ENCODE measurements at places on chromosomes 16 and 17.

DNA sequence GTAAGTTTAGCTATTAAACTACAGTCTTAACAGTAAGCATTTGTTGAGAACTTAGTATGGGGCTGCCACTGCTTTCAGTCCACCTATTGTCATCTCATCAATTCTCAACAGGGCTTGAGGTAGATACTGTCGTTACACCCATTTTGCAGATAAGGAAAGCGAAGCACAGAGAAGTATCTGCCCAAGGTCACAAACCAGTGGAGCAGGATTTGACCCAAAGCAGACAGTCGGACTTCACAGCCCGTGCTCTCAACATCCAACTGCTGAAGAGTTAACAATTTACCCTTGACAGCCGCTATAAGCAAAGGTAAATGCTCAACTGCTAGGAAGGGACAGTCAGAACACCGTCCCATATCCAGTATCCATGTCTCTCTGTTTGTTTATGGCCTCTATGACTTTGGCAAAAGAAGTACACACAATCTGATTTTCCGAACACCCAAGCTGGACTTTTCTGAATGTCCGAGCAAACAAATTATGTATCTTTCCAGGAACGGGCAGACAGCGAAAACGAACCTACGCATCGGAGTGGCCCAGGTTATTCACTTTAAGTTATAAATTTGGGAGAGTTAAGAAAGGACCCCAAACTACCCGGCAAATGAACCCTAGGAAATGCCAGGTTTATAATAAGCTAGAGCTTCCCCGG lies 1.2 kb downstream of the SIAH1 start:
- DNase-seq: peak; percentile 34

DNA sequence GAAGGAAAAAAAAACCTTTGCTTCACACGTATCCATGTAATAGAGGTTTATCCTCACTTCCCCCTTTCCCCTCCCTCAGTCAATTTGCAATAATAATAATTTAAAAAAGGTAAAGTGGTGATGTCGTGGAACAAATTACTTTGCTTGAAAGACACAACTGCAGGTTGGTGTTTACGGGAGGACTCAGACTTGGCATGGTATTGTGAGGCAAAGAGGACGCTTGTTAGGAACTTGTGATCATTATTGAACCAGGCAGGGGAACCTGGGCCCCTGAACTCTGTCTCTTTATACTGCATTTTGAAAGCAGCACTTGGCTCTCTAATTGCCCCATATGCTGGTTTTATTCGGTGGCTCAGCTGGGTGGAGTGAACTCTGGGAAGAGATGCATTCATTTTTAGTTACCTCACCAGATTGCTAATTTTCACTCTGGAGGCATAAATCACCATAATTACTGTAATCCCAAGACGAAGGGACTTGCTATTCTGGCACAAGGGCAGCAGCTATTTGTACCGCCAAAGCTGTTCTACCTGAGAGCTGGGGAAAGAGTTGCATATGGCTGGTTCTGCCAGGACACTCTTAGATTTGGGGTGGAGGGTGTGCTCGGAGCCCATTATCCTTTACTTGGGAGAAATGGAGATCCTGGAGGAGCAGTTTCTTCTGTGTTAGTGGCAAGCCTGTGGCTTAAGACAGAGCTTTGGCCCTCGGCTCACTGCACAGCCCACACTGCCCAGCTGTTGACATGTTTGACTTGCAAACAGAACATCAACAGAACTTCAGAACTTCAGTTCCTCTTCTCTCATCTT lies 5.7 kb upstream of the DHX8 start:
- no peak for DNase-seq

DNA sequence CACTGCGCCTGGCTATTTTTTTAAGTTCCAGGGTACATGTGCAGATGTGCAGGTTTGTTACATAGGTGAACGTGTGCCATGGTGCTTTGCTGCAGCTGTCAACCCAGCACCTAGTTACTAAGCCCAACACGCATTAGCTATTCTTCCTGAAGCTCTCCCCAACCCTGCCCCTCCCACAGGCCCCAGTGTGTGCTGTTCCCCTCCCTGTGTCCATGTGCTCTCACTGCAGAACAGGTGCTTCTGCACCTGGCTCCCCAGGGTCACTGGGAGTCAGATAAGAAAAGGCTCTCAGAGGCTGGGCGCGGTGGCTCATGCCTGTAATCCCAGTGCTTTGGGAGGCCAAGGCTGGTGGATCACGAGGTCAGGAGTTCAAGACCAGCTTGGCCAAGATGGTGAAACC lies 6.2 kb downstream of the HASPIN start:
- DNase-seq: no peak

GRCh38 chr17:17822189-17822588 lies 14.6 kb downstream of the SREBF1 start:
- no peak for DNase-seq

DNA sequence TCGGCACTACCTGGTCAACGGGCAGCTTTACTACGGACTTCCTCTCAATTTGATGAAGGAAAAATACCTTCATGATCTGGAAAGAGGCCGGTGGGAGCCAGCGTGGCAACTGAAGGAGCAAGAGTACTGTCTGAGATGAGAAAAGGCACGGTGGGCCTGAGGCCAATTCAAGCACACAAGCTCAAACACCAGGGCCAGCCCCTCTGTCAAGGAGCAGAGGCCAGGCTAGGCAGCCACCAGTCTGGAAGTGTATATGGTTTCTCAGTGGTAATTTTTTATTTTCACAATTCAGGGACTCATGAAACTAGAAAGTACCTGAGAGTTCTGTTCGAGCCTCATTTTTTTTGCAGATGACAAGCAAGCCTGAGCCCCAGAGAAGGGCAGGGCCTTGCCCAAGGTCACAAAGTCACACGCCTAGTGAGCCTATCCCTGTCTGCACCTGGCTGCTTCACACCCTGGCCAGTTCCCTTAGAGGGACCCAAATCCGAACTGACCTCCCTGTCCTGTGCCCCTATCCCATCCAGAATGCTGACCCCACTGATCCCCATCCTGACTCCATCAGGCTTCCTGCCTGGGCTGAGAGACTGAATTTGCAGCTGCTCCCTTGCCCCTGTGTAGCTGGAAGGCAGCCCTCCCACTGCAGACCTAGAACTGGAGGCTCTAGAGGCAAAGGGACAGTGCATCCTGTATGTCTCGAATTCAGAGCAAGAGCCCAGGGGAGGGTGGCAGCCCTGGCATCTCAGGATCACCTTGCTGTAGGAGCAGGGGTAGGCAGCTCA lies 4.8 kb upstream of the TBX2 start:
- DNase-seq: no peak

GRCh38 chr17:74402048-74402447 lies 29.8 kb upstream of the GPRC5C start:
- DNase-seq: no peak

- DNase-seq: no peak
Observed at GRCh38 chr17:3691617-3692067, 4.3 kb downstream of the P2RX5 start.

- DNase-seq: no peak
Observed at GRCh38 chr16:28258567-28258966, 33.8 kb upstream of the SBK1 start.

- no peak for DNase-seq
Observed at GRCh38 chr17:65527857-65528591, 33.4 kb downstream of the AXIN2 start.

DNA sequence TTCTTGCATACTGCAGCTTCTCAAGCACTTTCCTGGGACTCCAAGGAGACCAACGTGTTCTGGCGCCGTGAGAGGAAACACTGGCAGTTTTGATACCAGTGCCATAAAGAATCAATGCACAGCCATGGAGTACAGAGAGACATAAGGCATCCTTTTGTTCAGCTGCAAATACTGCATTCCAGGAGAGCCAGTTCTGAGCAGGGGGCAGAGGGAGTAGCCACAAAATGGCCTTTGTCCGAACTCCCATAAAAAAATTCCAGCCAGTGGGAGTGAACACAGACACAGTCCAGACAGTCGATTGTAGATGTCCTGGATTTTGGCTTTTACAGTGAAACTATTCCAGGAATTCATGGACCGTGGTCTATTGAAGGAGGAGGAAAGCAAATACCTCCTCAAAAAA lies 36.2 kb upstream of the TEKT3 start:
- no peak for DNase-seq

- no peak for DNase-seq
Observed at GRCh38 chr17:969811-970355, 9.7 kb downstream of the NXN start.

GRCh38 chr17:6066183-6066948 lies 3.8 kb upstream of the WSCD1 start:
- no peak for DNase-seq

DNA sequence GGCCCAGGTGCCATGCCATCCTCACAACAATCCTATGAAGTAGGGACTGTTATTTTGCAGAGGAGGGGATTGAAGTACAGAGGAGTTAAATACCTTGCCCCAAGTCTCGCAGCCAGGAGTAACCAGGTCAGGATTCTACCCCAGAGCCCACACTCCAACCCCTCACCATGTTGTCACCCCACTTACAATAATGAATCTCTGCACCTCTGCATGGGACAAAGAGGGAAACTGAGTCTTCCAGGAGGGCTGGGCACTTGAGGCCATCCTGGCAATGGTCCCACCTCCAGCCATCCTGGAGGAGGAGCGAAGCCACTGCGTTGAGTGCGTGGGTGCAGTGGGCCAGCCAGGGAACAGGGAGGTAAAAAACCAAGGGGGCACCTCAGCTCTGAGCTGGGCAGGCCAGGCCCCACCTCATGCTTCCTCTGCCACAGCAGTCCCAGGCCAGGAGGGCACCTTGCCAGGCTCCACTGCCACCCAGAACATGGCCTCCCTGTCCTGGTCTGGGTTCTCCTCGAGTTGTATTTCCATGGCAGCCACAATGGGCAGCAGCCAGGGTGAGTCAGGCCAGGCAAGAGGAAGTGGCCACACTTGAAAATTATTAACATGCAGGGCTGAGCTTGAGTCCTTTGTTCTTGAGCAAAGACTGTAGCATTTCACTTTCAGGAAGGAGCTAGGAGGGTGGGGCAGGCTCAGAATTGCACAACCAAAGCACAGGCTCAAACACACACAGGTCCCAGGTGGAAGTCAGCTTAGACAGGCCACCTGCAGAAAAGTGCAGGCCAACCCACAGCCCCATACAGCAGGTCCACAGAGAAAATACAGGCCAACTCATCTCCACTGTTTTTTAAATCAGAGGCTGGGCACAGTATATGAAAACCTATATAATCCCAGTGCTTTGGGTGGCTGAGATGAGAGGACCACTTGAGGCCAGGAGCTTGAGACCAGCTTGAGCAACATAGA lies 52.1 kb downstream of the CUEDC1 start:
- DNase-seq: peak; percentile 83

GRCh38 chr17:62804822-62805221 lies 3.3 kb downstream of the MARCHF10 start:
- no peak for DNase-seq

DNA sequence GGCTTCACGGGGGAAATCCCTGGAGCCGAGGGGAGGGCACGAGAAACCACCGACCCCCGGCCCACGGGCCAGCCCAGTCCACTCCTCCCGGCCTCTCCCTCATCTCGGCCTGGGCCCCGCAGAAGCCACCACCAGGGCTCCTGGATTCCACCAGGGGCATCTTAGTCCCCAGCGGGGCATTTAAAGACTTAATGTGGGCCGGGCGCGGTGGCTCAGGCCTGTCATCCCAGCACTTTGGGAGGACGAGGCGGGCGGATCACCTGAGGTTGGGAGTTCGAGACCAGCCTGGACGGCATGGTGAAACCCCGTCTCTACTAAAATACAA lies 24.1 kb upstream of the ABR start:
- no peak for DNase-seq

GRCh38 chr16:31274831-31275816 lies 15.3 kb downstream of the ITGAM start:
- no peak for DNase-seq

DNA sequence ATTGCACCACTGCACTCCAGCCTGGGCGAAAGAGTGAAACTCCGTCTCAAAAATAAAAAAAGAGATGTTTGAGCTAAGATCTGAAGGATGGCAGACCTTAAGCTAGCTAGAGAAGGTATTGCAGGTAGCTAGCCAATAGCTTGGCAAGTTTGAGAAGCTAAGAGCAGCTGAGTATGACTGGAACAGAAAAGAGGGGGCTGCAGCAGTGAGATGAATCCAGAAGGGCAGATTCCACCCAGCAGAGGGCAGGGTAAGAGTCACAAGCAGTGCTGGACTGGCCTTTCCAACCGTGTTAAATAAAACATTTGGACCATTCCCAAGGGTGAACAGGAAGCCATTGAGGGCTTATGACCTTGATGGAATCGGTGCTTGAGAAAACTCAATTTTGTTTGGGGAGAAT lies 5.7 kb upstream of the PHAF1 start:
- DNase-seq: no peak

DNA sequence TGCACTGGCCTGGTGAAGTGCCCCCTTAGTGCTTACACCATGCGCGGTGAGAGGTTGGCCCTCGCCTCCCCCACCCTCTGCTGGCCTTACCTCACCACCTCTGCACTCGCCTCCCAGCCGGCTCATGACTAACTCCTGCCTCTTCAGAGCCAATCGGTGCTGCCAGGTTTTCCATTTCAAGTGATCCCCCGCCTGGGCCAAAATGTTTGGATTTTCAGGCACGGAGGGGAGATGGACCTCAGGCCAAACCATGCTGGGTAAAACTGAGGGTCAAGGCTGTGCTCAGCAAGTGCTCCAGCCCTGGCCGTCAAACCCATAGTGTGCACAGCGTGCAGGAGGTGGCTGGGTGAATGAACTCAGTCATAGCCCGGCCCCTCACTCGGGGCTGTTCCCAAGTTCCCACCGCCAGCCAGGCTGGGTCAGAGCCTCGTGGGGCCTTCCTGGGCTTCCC lies 175.4 kb downstream of the SEC14L1 start:
- no peak for DNase-seq

GRCh38 chr17:9790889-9791876 lies at the start of gene DHRS7C:
DHRS7C (minus strand) TSS chr17:9791592; CDS start chr17:9791284, 308 bp downstream.
- no peak for DNase-seq

DNA sequence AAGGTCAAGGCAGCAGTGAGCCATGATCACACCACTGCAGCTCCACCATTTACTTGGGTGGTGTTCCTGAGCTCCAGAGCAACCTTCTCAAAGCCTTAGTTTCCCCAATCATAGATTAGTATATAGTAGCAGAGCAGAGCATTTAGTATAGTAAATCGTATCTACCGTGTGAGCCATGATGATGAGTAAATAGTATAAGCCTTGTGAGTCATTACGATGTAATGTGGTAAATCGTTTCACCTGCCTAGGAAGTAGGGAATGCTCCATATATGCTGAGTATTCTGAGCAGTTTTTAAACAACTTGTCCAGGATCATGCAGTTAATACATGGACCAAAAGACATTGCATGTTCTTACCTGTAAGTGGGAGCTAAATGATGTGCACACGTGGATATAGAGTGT lies 66.4 kb downstream of the SCNN1B start:
- DNase-seq: no peak

DNA sequence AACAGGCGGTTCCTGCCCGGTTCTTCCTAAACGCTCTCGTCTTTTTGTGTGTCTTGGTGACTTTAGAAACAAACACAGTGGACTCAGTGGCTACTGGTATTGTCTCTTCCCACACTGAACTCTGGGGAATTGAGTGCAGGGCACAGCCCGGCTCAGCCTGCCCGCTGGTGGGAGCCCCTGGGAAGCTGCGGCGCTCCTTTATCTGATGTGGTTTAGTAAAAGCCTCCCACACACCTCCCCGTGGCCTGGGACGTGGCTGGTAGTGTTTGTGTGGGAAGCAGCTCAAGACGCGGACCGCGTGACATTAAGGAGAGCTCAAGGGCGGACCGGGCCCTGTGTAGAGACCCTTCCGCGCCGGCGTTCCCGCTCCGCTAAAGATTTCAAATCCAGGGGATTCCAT lies 55.4 kb upstream of the PVALEF start:
- DNase-seq: no peak

GRCh38 chr17:207775-208174 lies 26.3 kb upstream of the DOC2B start:
- no peak for DNase-seq
